ENCODE measurements at places on chromosomes 16 and 17.
A peak's percentile ranks its signal among the peaks of the same experiment; 100 is the strongest.

DNA sequence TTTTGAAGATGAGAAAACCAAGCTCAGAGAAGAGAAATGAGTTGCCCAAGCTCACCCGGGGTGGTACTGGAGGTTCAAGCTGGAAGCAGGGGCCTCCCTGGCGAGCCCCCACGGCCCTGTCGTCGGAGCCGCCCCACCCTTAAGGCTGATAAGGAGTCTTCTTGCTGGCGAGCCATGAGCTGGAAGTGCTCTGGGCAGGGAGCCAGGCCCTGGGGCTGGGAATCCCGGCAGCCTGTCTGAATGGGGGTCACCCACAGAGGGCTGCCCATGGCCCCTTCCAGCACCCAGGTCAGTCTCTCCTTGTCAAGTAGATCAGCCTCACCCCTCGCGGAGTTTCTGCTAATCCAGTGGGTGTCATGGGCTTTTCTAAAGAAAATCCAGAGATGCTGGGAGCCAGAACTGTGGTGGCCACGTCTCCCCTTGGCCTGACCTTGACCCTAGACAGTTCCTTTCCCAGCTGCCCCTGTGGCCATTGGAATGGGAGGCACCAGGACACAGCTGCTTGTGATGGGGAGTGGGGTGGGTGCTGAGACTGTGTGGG is 1.2 kb upstream of the P2RX1 start:
- no peak for DNase-seq

GRCh38 chr17:67773246-67773645 is 52.1 kb upstream of the BPTF start:
- no peak for DNase-seq

GRCh38 chr17:7363311-7363710 is 8.4 kb downstream of the TMEM95 start:
- no peak for DNase-seq

- DNase-seq: no peak
Observed at GRCh38 chr16:84414789-84415326, 46.5 kb downstream of the ATP2C2 start.

DNA sequence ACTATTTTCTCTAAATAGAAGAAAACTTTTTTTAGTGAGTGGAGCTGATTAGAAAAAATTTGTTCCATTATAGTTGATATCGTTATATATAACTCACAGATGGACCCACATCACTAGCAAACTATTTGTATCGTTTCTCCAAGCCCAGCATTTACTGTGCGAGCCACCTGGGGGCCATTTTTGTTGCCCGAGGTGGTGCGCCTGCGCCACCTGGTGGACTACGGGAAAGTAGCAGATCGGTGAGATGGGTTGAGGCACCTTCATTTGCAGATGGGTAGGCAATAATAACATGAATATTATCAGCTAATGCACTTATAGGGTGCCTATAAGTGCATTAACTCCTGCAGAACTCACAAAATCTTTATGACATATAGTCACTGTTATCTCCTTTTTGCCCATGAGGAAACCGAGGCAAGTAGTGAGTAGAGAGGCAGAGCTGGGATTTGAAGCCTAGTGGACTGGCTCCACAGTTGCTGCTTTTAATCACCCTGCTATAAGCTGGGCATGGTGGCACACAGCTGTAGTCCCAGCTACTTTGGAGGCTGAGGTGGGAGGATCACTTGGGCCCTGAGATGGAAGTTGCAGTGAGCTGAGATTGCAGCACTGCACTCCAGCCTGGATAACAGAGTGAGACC is 23.2 kb upstream of the NTN1 start:
- DNase-seq: peak; percentile 80

DNA sequence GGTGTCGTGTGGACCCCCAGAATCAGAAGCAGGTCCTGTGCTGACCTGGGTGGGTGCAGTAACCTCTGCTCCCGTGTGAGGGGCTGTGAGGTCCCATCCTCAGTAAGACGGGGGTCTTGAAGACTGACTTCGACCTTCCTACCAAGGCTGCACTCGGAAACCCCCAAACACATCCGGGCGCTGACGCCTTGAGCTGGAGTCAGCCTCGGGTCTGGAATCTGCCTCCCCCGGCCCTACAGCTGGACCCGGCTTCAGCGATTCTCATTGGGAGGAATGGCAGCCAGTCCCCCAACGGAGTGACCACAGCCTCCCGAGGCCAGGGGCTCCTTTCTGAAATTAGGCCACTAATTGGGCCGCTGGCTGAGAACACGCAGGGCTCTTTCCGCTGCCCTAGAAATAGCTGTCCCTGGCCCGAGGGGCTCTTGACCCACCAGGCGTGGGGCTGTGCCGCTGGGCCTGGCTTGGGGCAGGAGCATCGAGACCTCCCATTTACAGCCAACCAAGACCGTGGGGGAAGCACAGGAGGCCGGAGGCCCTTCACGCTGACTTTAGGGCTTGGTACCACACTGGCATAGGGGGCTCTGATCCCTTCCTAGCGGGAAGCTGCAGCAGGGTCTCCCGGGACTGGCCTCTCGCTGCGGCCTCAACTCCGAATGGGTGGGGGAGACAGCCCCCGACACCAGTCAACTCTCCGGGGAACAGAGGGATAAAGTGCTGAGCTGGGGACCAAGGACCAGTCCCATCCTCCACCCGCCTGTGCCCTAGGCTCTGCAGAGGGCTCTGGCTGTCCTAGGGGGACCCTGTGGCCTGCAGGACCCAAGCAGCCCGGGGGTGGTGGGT is 2.6 kb upstream of the GNG13 start:
- DNase-seq: no peak

GRCh38 chr17:57350266-57350665 is 93.9 kb downstream of the MSI2 start:
- no peak for DNase-seq

GRCh38 chr17:17675416-17675815 is 5.8 kb upstream of the RAI1 start:
- DNase-seq: no peak

- peak; percentile 94 for DNase-seq
Observed at GRCh38 chr17:81552244-81553017, at the start of gene FAAP100. Gene FAAP100, minus strand, starts transcription at chr17:81552353. Its CDS starts 23 bp downstream, at chr17:81552330.

- DNase-seq: peak; percentile 7
Observed at GRCh38 chr17:28041844-28042656, 427 bp upstream of the NLK start.

DNA sequence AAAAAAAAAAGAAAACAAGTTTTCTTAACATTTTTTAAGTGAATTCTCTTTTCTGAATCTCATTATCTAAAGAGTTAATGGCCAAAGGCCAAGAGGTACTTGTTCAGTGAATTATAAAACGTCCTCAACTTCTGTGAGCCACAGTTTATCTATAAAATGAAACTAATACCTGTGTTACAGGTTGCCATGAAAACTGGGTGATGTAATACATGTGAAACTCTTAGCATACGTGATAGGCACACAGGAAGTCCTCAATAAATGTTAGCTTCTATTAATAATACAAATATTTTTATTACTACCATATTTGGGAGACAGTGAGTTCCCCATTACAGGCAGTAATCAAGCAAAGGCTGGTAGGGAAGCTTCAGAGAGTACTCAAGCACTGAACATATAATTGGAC is 13.5 kb upstream of the INPP5K start:
- no peak for DNase-seq

DNA sequence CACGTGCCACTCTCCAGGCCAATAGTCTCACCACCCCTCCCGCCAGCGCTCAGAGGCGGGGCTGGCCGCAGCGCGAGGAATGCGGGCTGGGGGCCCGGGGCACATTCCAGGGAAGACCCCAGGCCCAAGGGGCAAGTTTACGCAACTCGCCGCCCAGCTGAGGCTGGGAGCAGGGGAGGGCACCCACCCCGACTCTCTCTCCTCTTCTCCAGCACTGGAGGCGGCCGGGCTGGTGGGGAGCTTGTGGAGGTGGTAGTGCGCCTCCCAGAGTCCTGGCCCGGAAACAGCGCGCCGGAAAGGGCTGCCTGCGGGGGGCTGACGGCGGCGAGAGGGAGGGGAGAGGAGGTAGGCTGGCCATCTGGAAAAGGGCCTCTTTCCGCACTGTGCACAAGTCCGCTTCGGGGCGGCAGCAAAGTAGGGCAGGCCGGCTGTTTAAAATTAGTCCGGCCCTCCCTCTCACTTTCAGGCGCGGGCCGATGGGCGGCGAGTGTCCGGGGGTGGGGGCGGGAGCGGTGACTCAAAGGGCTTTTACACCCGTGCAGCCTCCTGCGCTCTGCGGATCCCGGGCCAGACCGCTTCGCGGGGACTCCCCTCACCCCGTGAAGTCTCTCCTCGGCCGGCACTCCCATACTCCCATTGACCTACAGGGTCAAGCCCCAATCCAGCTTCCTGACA is 1.1 kb downstream of the FHOD1 start:
- DNase-seq: peak; percentile 65

DNA sequence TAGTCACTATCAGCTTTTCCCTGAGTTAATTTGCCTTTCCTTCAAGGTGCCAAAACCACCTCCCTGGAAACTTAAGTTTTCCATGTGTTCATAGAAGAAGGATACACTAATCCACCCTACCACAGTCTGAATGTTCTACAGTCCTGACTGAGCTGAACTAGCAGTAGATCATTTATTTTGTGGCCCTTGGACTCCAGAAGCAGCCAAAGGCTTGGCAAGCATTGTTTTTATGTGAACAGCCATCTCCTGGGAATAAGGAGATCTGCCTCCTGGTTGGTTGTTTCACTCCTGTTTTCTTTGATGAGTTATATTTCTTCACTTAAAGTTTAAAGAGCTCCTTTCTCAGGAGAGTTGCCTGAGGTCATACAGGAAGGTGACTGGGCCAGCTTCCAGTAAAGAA is 634.6 kb upstream of the SOX9 start:
- no peak for DNase-seq

All from HEK293T (cell line).